ENCODE measurements at places on chromosomes 3 and 15.

GRCh38 chr3:33848624-33849347 lies 50.4 kb downstream of the PDCD6IP start:
- no peak for DNase-seq

- no peak for DNase-seq
Measured at GRCh38 chr3:16441371-16441875, 72.1 kb downstream of the RFTN1 start.

DNA sequence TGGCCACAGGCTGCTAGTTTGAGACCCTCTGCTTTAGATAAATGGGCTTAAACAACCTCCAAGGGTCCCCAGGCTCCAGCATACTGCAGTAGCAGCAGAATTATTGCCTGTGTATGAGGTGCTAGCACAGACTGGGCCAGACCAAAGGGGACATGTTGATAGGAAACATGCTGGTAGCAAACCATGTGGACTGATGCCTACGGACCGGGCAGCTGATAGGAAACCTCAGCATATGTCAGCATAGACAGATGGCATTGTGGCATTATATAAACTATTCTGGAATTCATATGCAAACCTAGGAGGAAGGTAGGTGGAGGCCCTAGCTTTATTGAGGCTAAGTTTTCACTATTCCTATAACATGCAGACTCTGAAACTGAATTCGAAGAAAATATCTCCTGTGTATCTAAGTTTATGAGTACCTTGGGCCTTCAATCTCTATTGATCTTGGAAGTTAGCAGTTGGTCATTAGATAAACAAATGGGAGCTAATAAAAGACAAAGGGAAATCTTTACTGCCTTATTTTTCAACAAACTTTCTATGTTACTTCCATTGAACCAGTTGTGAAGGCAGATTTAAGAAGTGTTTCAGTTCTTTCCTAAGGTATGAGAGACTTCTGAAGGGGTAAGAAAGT lies 1.7 kb upstream of the HGD start:
- DNase-seq, result no peak

DNA sequence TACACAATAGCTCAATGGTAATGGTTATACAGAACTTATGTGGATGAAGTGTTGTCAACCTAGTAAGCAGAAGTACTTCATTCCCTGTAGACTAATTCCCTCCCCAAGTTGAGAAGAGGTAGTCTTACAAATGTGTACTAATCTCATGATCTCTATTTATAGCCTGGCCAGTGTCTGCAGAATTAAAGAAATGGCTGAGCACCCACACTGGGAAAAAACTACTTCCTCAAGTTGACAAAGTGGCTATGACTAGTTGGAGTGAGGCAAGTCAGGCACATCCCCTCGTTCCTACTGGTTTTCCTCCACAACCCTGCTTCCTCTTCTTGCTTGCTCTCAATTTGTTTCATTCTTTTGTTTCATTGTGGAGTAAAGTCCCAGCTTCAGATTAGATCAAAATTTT lies 566.7 kb upstream of the ZNF717 start:
- DNase-seq, result no peak

DNA sequence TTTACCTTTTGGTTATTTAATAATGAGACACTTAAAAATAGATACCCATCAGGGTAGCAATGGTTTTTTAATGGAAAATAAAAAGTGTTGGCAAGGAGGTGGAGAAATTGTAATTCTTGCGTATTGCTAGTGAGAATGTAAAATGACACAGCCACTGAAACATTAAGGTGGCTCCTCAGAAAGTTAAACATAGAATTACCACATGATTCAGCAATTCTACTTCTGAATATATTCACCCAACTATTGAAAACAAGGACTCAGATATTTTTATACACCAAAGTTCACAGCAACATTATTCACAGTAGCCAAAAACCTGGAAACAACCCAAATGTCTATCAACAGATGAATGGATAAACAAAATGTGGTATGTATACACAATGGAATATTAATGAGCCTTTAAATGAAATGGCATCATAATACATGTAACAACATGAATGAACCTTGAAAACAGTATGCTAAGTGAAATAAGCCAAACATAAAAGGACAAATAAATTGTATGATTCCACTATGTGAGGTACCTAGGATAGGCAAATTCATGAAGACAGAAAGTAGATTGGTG lies 163.5 kb downstream of the IMPG2 start:
- no peak for DNase-seq

DNA sequence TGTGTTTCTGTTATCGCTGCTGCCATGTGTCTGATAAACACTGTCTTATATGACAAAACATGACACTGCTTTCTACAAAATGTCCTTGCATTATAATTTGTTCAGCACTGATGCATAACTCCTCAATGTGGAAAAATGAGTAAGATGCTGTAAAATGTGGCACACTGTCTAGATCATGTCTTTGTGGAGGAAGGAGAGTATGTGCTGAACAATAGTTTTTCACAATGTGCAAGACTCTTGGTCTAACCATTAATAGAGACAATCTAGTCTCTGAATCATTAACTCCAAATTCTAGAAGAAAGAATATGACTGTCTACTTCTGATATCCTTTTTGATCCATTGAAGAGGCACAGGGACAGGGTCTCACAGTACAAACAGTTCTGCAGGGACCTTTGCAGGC lies 127.9 kb upstream of the RARB start:
- DNase-seq, result no peak

GRCh38 chr3:25447285-25447684 lies 19.2 kb downstream of the RARB start:
- DNase-seq, result no peak

All from WERI-Rb-1 (cell line).